Kidney (tissue), 22 donors: ENCODE measurements at places on chromosomes 2 and 18.
A peak's percentile ranks its signal among the peaks of the same experiment; 100 is the strongest.

- DNase-seq: no peak
- H3K27ac ChIP-seq: peak overlapping the region; percentile 50
- no peaks in the 10 kb centered on the region for H3K27me3 ChIP-seq
Observed at GRCh38 chr18:13222856-13223281, 4.3 kb downstream of the LDLRAD4 start.

DNA sequence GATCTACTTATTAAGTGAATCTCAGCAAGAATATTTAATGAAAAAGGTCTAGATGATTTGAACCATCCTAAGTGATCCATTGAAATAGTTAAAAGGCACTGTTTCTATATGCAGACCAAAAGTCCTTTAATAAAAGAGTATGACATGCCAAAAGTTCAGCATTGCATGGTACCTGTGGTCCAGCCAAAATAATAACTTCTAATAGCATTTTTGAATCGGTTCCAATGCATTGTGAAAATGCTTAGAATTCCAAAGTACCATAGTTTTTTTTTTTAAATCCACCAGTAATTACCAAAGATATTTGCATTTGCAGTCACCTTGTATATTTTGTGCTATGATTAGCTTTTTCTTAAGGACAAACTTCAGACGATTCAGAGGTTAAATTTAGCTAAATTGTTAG lies 79.9 kb downstream of the NYAP2 start:
- H3K4me1 ChIP-seq: no peaks in the 10 kb centered on the region
- H3K36me3 ChIP-seq: no peaks in the 10 kb centered on the region
- no peak for DNase-seq
- H3K4me3 ChIP-seq: no peak overlapping the region
- no peaks in the 10 kb centered on the region for H3K27me3 ChIP-seq

DNA sequence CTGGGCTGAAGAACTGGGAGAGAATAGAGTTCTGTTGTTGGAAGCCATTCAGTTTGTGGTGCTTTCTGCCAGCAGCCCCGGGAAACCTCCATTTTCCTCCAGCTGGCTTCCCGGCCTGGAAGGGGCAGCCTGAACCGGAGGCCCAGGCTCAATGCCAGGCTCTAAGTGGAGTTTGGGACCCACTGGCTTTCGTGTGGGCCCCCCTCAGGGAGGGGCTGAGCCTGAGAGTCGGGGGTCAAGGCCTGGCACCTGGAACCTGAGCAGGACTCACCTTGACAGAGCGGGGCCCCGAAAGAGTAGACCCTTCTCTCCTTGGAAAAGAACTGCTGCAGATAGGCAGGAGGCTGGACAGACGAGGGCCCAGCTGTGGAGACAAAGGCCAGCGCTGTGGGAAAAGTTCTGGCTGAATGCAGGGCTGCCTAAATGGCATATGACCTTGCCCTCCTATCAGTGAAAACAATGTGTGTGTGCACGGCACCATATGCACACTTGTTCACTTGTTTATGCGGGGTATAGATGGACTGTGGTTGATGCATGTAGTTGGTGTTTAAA lies 34.8 kb upstream of the ASB18 start:
- no peak overlapping the region for H3K4me3 ChIP-seq
- DNase-seq: no peak
- H3K27me3 ChIP-seq: no peaks in the 10 kb centered on the region
- H3K36me3 ChIP-seq: no peaks in the 10 kb centered on the region

GRCh38 chr2:166115589-166115988 lies 12.2 kb downstream of the SCN1A start:
- H3K27me3 ChIP-seq: no peaks in the 10 kb centered on the region
- no peak overlapping the region for H3K4me3 ChIP-seq
- no peak overlapping the region for H3K27ac ChIP-seq
- no peaks in the 10 kb centered on the region for H3K36me3 ChIP-seq
- H3K4me1 ChIP-seq: no peaks in the 10 kb centered on the region

DNA sequence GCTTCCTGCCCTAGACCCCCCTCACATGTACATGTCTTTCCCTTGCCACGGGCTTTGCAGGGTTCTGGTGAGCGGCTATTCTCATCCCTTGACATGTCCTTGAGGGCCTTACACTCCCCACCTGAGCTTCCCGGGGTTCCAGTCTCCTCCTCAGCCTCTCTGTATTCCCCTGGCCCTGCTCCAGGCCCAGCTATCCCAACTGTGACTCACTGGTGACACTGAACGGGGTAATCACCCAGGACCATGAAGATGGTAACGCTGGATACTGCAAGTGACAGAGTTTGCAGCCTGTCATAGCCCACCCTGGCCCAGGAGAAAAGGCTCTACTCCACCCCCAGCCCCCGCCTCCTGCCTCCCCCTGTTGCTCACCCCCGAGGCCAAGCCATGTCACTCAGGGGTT lies 27.3 kb downstream of the KIF3C start:
- no peak for DNase-seq
- H3K27me3 ChIP-seq: no peaks in the 10 kb centered on the region
- H3K27ac ChIP-seq: no peak overlapping the region
- no peak overlapping the region for H3K4me3 ChIP-seq
- no peaks in the 10 kb centered on the region for H3K36me3 ChIP-seq
- H3K4me1 ChIP-seq: no peaks in the 10 kb centered on the region

GRCh38 chr2:168545439-168546082 lies 89.5 kb downstream of the CERS6 start:
- no peak for DNase-seq
- H3K36me3 ChIP-seq: no peaks in the 10 kb centered on the region
- no peak overlapping the region for H3K4me3 ChIP-seq
- H3K27ac ChIP-seq: no peak overlapping the region
- no peaks in the 10 kb centered on the region for H3K27me3 ChIP-seq

- no peaks in the 10 kb centered on the region for H3K36me3 ChIP-seq
- H3K4me1 ChIP-seq: no peaks in the 10 kb centered on the region
- no peaks in the 10 kb centered on the region for H3K27me3 ChIP-seq
Observed at GRCh38 chr2:49582946-49583345, 428.6 kb upstream of the FSHR start.

GRCh38 chr18:12373771-12374116 lies 3.3 kb downstream of the AFG3L2 start:
- no peaks in the 10 kb centered on the region for H3K4me1 ChIP-seq
- no peaks in the 10 kb centered on the region for H3K36me3 ChIP-seq
- no peaks in the 10 kb centered on the region for H3K27me3 ChIP-seq
- peak overlapping the region; percentile 17 for H3K4me3 ChIP-seq
- no peak for DNase-seq
- no peak overlapping the region for H3K27ac ChIP-seq

DNA sequence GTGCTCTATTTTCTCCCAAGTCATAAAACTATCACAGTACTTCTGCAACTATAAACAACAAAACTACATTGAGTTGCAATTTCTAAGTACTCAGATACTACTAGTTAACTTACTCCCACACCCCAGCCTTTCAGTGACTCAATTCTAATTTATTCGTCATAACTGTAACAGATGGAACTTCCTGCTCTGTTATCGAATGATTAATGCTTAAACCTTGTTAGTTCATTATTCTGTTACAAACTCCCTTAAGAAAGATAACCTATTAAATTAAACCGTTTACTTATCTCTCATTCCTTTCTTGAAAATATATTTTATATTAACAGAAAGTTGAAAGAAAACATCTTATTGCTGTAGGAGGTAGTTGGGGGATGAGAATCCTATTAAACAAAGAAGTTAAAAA lies 17.0 kb downstream of the TNFAIP6 start:
- DNase-seq: peak; percentile 48
- H3K4me3 ChIP-seq: no peak overlapping the region
- no peaks in the 10 kb centered on the region for H3K36me3 ChIP-seq
- H3K27ac ChIP-seq: no peak overlapping the region
- no peaks in the 10 kb centered on the region for H3K4me1 ChIP-seq

GRCh38 chr2:60958800-60959199 lies 58.7 kb upstream of the PEX13 start:
- no peak for DNase-seq
- no peak overlapping the region for H3K27ac ChIP-seq
- no peaks in the 10 kb centered on the region for H3K27me3 ChIP-seq
- H3K4me3 ChIP-seq: no peak overlapping the region
- H3K36me3 ChIP-seq: peaks cover 5% of the 10 kb centered on the region
- H3K4me1 ChIP-seq: no peaks in the 10 kb centered on the region

DNA sequence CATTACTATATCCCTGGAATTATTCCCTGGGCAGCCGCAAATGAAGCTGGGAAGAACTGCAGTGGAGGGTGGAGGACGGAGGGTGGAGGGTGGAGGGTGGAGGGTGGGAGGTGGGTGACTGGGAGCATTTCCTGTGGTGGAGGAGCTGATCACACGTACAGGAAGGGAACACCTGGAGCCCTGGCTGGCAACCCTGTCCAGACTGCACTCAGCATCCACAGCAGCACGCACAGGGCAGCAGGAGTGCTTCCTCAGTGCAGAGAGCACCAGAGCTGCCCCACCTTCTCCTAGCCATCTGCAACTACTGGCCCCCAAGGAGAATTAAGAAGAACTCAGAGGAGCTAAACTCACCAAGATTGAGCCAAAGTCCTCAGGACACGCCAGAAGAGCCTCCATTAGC lies 249.9 kb downstream of the EIPR1 start:
- no peaks in the 10 kb centered on the region for H3K36me3 ChIP-seq
- no peaks in the 10 kb centered on the region for H3K4me1 ChIP-seq
- H3K27ac ChIP-seq: no peak overlapping the region
- DNase-seq: no peak
- no peak overlapping the region for H3K4me3 ChIP-seq

DNA sequence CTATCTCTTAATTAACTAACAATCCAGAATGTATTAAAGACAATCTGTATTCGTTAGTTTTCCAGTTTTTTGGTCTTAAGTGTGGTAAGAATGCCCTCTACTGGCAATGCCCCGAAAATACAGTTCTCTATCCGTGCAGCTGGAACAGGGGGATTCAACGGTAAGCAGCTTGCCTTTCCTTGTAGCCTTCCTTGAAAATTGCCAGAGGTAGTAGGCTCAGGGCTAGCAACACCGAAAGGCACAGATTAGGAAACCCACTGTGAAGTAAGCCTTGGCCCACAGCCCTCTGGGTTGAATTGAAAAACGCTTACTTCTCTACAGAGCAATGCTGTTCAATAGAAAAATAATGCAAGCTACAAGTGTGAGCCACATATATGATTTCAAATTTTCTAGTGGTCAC lies 17.1 kb upstream of the VPS4B start:
- no peak overlapping the region for H3K27ac ChIP-seq
- H3K36me3 ChIP-seq: no peaks in the 10 kb centered on the region
- no peaks in the 10 kb centered on the region for H3K27me3 ChIP-seq
- peak; percentile 66 for DNase-seq

DNA sequence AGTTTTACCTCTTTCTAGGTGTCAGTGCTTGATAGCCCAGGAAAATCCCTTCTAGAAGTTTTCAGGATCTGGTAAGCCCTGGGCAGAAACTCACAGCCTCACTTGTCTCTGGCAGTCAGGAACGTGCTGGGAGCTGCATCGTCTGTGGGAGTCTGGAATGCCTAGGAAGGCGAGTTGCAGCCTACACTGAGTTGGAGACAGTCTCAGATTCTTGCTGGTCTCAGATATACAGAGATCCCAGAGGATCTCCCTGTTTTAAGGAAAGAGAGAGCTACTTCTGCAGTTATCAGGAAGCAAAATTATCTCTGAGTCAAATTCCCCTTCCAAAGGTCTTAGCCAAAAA lies 104.4 kb upstream of the CDC42EP3 start:
- no peak overlapping the region for H3K4me3 ChIP-seq
- no peaks in the 10 kb centered on the region for H3K36me3 ChIP-seq
- peak; percentile 45 for DNase-seq

GRCh38 chr2:46160326-46160725 lies 136.9 kb upstream of the EPAS1 start:
- H3K4me1 ChIP-seq: no peaks in the 10 kb centered on the region
- no peaks in the 10 kb centered on the region for H3K36me3 ChIP-seq
- no peaks in the 10 kb centered on the region for H3K27me3 ChIP-seq
- H3K4me3 ChIP-seq: no peak overlapping the region
- DNase-seq: peak; percentile 7
- H3K27ac ChIP-seq: no peak overlapping the region

DNA sequence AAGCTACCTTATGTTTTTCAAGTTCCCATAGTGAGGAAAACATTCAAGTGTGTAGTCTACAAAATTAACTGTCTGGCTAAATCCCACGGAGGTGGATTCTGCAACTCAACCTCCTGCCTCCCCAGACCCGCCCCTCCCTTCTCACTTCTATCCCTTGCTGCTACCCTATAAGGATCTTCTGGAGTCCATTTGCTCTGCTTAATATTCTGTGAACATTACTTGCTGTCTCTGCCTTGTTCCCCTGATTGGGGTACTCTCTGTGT lies 163.2 kb downstream of the KCNE4 start:
- H3K27ac ChIP-seq: no peak overlapping the region
- peak; percentile 14 for DNase-seq
- H3K4me1 ChIP-seq: no peaks in the 10 kb centered on the region
- H3K4me3 ChIP-seq: no peak overlapping the region
- H3K36me3 ChIP-seq: no peaks in the 10 kb centered on the region
- H3K27me3 ChIP-seq: no peaks in the 10 kb centered on the region

DNA sequence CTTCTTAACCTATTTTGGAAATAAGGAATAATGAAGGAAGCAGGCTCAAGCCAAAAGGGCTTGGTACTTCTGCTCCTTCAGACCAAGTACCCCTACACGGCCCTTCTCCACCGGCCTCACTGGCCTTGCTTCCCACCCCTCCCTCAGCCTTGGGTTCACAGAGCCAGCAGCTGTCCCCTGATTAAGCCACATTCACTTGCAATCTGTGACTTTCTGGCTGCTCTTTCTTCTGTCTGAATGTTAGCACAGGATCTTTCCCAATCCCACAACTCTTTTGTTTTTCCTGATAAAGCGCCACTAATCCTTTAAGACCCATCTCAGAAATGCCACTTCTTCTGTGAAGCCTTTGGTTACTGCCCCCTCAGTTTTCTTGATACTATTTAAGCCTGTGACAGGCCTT lies 52.4 kb downstream of the REEP1 start:
- no peaks in the 10 kb centered on the region for H3K27me3 ChIP-seq
- H3K4me1 ChIP-seq: peaks cover 10% of the 10 kb centered on the region
- H3K4me3 ChIP-seq: no peak overlapping the region
- no peaks in the 10 kb centered on the region for H3K36me3 ChIP-seq
- H3K27ac ChIP-seq: no peak overlapping the region

DNA sequence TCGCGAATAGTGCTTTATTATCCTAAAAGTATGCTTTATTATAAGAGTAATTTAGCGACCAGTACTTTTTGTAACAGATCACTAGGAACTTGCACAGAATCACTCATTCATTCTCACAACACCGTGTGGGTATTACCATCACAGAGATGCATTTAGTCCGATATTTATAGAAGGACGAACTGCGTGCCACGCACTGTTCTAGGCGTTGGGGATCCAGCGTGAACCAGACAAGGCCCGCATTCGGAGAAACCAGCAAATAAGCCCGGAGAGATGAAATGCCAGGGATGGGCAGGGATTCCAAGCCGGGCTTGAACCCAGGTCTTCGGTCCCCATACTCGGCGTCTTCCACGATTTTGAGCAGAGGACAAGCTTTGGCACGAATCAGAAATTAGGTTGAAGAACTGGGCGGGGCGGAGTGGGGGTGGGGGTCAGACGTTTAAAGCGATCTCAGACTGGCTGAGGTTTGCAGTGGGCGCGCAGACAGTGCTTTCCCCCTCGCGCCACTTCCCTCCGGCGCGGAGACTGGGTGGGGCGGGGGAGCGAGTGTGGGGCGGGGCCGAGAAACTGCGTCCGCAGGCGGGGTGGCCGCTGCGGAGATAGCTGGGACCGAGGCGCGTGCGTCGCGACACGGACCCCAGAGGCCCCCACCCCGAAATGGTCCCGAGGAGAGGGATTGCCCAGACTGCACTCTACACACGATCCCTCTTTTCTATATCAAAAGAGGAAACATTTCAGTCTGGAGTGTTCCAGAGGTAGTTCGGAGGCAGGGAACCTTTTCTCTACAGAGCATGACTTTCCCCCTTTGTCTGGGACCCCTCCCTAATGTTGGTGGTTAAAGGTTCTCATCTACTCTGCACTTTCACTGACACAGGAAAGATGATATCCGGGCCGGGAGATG lies 1.1 kb upstream of the CXCR4 start:
- H3K36me3 ChIP-seq: peaks cover 4% of the 10 kb centered on the region
- no peaks in the 10 kb centered on the region for H3K4me1 ChIP-seq
- DNase-seq: peak; percentile 60
